ENCODE measurements at places on chromosomes 2 and 18.

- no peak for DNase-seq
These were observed 167.6 kb downstream of the LNPK start for GRCh38 chr2:175834477-175834876.

DNA sequence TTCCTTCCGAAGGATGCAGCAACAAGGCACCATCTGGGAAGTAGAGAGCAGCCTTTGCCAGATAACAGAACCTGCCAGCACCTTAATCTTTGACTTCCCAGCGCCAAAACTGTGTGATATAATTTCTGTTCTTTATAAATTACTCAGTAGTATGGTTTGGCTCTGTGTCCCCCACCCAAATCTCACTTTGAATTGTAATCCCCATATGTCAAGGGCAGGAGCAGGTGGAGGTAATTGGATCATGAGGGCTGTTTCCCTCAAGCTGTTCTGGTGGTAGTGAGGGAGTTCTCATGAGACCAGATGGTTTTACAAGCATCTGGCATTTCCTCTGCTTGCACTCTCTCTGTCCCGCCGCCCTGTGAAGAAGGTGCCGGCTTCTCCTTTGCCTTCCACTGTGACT, 899.9 kb downstream of the TRIB2 start:
- DNase-seq, result no peak

- DNase-seq, result no peak
These were observed 144.7 kb upstream of the SMAD2 start for GRCh38 chr18:48074929-48075706.

GRCh38 chr2:231743376-231744116, 35.2 kb downstream of the PTMA start:
- no peak for DNase-seq

DNA sequence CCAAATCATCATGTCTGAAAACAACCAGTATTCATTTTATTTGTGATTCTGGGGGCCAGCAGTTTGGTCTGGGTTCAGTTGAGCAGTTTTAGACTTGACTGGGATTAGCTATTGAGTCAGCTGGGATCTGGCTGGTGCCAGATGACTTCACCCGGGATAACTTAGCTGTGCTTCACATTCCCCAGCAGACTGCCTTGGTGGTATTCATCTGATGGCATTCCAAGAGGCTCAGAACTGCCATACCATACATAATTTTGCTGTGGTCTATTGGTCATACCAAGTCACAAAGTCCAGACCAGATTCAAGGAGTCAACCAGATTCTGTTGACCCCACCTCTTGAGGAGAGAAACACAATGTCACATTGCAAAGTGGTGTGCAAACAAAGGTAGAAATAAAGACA, 7.8 kb upstream of the FSHR start:
- no peak for DNase-seq

GRCh38 chr18:59898609-59899297, 1.0 kb upstream of the PMAIP1 start:
- DNase-seq, result no peak

- DNase-seq, result peak; percentile 8
These were observed 50.5 kb downstream of the MAPK4 start for GRCh38 chr18:50610349-50610748.

GRCh38 chr2:48098539-48098938, 192.2 kb upstream of the FBXO11 start:
- no peak for DNase-seq

DNA sequence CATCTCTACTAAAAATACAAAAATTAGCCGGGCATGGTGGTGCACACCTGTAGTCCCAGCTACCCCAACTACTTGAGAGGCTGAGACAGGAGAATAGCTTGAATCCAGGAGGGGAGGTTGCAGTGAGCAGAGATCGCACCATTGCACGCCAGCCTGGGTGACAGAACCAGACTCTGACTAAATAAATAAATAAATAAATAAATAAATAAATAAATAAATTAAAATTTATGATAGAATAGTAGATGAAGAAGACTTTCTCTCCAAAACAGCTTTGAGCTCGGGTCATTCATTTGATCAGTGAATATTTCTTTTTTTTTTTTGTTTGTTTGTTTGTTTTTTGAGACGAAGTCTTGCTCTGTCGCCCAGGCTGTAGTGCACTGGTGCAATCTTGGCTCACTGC, 17.6 kb upstream of the MTA3 start:
- DNase-seq, result no peak

DNA sequence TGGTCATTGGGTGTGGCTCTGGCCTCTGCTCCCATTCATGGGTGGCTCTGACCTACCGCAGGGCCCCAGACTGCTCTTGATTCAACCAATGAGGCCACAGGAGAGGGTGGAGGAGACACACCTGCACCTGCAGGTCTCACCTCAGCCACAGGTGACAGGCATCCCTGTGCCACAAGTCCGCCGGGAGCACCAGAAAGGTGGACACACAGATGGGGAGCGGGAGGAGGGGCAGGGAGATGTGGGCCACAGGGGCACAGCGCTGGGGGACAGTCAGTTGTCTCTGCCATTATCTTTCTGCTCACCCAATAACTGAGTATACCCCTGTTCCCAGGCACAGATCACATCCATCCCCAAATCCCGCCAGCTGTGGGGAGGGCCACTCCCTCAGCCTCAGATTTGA, 189.1 kb upstream of the SALL3 start:
- DNase-seq, result no peak

DNA sequence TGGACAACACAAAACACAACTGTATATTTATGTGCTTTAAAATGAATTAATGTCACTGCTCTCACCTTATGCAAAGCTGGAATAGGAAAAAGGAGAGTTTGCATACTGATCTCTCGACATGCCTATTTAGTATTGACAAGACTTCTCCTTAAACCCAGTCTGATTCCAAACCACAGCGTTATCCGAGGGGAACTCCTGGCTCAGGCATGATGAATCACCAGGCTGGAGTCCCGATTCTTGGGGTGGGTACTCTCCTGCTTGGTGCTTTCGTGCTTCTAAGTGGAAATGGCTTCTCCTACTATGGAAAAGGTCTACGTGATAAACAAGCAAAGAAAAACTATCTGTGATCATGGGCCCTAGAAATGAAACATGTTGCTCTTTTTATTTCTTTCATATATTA, 88.9 kb upstream of the SLC35G4 start:
- DNase-seq, result no peak

- no peak for DNase-seq
These were observed 31.9 kb downstream of the TMEM131 start for GRCh38 chr2:97963880-97964279.

- DNase-seq, result no peak
These were observed 25.3 kb downstream of the MYO1B start for GRCh38 chr2:191270306-191271161.

- no peak for DNase-seq
These were observed 28.8 kb downstream of the HADHB start for GRCh38 chr2:26273501-26273900.

GRCh38 chr2:64356906-64357305, 97.1 kb upstream of the LGALSL start:
- DNase-seq, result no peak

DNA sequence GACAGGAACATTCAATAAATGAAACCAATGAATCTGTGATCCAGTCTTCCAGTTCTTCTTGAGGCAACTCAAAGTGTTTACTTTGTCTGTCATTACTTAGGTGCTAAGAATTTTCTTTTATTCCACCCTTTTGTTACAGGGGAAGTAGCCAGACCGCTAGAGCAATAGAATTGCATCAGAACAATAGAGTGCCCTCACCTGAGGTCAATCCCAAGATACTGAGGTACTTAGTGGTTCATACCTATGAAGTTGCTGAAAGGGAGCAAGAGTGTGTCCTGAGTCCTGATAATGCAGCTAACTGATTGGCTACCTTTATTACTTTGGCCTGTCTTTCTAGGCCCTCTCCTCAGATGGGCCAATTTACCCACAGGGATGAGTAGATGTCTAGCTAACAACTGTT, 359.4 kb upstream of the KCNH7 start:
- DNase-seq, result no peak

- no peak for DNase-seq
These were observed 107.3 kb downstream of the KLHL29 start for GRCh38 chr2:23492337-23492675.

- no peak for DNase-seq
These were observed 39.6 kb upstream of the TFCP2L1 start for GRCh38 chr2:121324601-121325000.

DNA sequence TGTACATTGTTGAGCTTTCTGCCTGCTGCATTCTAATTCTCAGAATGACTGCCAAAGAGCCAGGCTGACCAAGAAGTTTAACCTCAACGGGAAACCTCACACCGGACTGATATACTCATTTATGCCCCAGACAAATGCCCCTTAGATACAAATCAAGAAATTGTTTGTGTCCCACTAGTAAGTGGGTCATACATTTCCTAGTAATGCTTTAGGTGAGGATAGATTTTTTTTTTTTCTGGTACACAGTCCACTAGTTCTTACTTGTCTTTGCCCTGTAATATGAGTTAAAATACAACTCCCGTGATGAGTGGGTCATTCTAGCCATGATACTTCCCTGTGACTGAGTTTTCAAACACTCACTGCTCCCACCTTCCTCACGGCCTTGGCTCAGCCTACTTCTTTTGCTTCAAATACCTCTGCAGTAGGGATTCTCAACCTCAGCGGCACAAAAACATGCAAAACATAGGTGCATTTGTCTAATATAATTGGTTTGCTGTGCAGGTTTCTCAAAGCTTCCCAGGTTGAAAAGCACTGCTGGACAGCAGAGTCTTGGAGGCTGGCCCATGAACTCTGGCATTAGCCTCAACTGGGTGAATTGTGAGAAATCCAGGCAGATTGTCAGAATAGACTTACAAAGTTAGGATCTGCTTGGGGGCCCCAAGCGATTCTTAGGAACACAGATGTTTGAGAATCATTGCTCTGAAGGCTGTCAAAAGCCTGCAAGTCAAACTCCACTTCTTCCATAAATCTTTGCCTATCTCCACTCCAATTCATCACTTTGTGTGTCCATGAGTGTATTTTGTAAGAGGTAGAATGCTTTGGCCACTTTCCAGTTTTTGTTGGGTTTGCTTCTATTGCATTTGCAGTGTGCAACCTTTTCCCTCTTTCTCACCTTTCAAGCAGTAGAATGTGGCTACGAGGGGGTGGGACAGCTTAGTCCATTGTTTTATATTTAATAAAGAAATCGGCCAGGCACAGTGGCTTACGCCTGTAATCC, 35.5 kb downstream of the TGIF1 start:
- no peak for DNase-seq

DNA sequence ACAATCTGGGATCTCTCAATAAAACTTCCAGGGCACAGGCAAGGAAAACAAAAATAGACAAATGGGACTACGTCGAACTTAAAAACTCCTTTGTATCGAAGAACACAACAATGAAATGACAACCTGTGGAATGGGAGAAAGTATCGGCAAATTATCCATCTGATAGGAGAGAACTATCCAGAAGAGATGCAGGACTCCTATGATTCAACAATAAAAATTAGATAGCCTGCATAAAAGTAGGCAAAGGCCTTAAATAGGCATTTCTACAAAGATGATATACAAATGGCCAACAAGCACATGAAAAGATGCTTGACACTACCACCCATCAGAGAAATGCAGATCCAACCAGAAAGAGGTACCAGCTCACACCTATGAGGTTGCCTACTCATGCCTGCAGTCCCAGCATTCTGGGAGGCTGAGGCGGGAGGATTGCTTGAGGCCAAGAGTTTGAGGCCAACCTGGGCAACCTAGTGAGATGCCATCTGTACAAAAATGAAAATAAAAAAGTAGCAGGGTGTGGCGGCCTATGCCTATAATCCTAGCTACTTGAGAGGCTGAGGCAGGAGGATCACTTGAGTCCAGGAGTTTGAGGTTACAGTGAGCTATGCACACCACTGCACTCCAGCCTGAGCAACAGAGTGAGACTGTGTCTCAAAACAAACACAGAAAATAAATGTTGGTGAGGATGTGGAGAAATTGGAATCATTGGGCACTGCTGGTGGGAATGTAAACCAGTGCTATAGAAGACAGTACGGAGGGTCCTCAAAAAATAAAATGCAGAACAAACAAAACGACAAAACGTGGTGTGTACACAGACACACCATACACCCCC, 21.6 kb downstream of the TWIST2 start:
- no peak for DNase-seq

DNA sequence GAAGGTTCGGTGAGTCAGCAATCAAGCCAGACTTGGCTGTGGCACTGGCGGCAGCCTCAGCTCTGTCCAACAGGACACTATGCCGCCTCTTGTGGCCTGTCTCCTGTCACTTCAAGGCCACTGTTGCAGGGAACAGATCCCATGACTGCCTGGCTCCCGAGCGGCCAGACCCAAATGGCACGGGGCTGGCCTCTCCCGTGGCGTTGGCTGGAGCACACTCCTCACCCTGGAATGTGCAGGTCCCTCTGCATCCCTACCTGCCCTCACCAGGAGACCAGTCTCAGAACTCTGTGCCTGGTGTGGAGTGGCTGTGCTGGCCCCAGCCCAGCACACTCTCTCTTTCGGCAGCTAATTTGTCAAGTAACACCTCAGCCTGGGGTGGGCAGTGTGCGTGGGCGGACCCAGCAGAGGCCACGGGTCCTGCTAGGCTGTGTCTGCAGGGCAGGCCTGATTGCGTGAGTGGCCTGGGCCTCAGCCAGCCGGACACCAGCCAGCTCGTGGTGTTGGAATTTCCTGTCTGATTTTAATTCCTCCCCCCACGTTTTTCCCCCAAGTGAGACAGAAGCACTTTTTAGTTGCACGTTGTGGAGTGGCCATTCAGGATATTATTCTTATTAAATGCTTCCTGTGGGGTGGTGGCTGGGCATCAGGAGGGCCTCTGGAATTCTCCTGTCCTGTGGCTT, 179.3 kb downstream of the GLI2 start:
- no peak for DNase-seq

DNA sequence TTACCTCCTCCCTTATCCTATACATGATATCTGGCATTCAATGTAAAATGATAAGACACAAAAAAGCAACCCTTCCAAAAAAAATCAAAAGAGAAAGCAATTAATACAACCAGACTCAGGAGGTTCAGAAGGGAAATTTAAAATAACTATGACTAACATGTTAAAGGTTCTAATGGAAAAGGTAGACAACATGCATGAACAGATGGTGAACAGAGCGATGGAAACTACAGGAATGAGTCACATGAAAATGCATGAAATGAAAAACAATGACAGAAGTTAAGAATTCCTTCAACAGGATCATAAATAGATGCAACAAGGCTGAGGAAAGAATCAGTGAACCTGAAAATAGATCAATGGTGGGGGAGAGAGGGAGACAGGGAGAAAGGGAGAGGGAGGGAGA, 26.1 kb upstream of the ERCC3 start:
- DNase-seq, result no peak

GRCh38 chr2:102514061-102514785, 41.2 kb downstream of the SLC9A4 start:
- no peak for DNase-seq

GRCh38 chr18:6310714-6311113, 104.0 kb downstream of the L3MBTL4 start:
- DNase-seq, result no peak

- DNase-seq, result no peak
These were observed 261.7 kb upstream of the SLC14A2 start for GRCh38 chr18:45353530-45353929.

DNA sequence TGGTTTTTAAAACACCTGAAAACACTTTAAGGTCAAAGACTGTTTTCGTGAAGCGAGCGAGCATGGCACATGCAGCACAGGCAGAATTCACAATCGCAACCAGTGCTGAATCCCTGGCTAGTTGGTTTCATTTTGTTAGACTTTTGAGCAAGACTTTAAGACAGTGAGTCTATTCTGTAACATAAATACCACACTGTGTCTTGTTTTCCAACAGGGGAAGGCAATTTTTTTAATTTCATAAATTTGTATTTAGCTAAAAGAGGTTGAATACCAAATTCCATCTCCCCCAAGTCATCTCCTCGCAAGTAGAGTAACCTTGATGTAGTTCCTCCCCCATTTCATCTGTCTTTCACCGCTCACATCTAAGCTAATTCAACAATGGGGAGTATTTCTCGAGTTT, 1.4 kb downstream of the CERKL start:
- no peak for DNase-seq
